ENCODE measurements at places on chromosomes 11 and 22.
A peak's percentile ranks its signal among the peaks of the same experiment; 100 is the strongest.

DNA sequence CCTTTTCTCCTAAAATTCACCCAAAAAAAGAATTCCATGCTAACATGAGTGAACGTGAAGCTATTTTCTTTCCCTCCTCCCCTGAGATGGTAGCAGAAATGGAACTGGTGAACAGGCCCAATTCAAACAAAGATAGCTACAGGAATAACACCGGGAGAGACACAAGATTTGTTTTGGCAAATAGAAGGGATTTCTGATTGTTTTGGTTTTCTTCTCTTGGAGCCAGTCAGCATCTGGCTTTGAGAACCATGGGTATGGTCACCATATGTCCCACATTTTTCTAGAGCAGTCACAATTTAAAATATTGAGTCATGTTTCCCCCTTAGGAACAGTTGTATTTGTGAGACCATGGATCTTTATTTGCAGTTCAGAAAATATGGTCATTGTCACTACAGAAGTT, 214.1 kb downstream of the FAM76B start:
- no peaks in the 10 kb centered on the region for H3K4me1 ChIP-seq
- H3K27me3 ChIP-seq: peaks cover 2% of the 10 kb centered on the region
- no peak overlapping the region for H3K27ac ChIP-seq
- H3K4me3 ChIP-seq: no peak overlapping the region
- no peak for DNase-seq

DNA sequence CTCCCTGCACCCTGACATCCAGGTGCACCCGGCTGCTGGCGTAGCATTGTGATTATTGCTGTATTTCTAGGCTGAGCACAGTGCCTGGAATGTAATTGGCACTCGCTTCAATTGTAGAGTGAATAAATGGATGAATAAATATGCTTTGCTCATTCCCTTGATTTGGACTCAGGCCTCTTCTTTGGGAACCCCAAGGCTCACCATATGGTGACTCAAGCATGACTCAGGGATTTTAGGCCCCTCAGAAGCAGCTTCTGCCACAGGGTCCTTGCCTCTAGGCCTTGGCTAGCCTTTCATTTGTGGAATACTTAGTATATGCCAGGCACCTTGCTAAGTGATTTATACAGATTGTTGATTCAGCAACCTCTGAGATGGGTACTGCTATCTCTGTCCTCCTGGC, 78.9 kb downstream of the GRIK4 start:
- no peak for DNase-seq
- no peaks in the 10 kb centered on the region for H3K4me1 ChIP-seq
- H3K27me3 ChIP-seq: peaks cover 9% of the 10 kb centered on the region

DNA sequence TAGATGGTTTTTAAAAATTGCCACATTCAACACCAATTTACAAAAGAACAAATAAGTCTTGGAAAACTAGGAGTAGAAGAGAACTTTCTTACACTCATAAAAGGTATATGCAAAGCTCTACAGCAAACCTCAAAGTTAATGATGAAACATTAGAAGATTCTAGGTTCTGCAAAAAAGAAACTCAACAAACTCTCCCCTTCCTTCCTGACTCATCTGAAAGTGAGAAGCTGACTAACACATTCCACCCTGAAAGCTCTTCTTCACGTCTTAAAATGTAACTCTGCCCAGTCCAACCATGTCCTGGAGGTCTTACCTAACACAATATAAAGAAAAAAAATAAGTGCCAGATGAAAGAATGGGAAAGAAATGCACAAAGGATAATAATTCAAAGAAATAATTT, 218.9 kb upstream of the ISX start:
- DNase-seq: no peak
- no peaks in the 10 kb centered on the region for H3K36me3 ChIP-seq
- H3K4me3 ChIP-seq: no peak overlapping the region
- peaks cover 2% of the 10 kb centered on the region for H3K4me1 ChIP-seq

GRCh38 chr11:78417888-78418583, 416 bp upstream of the GAB2 start:
- no peaks in the 10 kb centered on the region for H3K36me3 ChIP-seq
- peak overlapping the region; percentile 78 for H3K4me3 ChIP-seq
- H3K27ac ChIP-seq: peak overlapping the region; percentile 31

- H3K4me1 ChIP-seq: no peaks in the 10 kb centered on the region
- no peak overlapping the region for H3K27ac ChIP-seq
- DNase-seq: no peak
- H3K36me3 ChIP-seq: no peaks in the 10 kb centered on the region
Measured at GRCh38 chr11:129425214-129425613, 49.6 kb downstream of the BARX2 start.

DNA sequence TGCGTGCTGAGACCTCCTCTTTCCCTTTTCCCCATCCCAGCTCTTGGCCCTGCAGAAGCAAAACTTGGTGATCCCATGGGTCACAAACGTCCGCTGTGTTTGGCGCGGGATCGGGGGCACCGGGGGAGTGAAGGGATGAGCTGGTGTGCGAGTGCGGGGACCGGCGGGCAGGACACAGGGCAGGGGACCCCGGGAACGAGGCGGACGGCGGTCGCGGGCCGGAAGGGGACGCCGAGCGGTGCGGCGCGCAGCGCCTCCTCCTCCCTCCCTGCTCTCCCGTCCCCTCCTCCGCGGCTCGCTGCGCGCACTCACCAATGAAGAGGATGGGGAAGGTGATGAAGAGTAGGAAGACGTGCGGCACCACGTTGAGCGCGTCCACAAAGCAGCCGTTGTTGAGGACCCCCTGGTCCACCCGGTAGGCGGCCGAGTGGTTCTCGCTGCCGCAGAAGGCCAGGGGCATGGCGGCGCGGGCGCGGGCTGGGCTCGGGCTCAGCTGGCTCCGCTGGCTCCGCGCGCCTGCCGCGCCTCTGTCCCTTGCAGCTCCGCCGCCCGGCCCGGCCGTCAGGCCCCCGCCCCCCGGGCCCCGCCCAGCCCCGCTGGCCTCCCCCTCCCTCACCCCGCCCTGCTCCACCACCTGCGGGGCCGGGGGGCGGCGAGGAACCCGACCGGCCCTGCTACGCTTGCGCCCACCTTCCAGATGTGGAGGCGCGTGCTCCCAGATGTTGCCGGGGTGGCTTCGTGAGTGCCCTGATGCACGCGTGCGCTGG, at the start of gene ABCC8:
Gene ABCC8, minus strand, starts transcription at position 529 of the 767 bp plus-strand sequence. Its CDS starts 69 bp downstream, at position 460.
- peak within 1 kb of the TSS; percentile 65 for H3K4me3 ChIP-seq
- H3K36me3 ChIP-seq: no peaks in the 10 kb centered on the region
- peaks cover 7% of the 10 kb centered on the region for H3K4me1 ChIP-seq
- DNase-seq: no peak

GRCh38 chr11:70844387-70844786, 408.0 kb downstream of the SHANK2 start:
- no peak overlapping the region for H3K27ac ChIP-seq
- H3K4me3 ChIP-seq: no peak overlapping the region
- DNase-seq: no peak

DNA sequence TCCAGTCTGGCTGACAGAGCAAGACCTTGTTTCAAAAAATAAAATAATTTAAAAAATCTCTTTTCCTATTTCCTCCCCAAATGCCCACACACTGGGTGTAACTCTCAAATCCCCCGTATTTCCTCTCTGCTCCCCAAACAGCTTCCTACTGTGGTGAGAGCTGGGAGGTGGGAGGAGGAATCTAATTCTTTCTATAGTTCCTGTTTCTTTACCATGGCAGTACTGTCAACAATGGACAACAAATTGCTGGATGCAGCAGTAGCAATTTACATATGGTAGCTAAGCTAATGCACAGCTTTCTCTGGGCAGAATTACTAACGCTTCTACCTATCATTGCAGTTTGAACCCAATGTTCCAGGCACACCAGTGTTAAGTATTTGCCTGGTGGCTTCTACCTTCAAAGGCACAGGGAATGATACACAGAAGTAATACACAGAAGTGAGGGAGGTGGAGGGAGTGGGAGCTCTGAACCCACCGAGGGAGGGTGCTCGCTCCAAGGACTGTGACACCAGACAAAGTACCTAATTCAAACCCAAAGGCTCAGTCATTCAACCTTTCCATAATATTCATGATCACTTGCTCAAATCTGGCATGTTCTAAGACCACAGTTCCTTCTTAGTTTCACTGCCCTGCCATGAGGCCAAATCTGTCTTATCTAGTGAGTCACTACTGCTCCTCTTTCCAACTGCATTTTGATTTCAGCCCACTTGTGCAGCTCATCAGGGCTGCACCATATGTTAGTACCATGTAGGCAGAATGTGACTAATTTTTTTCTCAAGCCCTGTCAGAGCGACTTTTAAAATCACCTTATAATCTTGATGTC, 37.9 kb downstream of the CELF1 start:
- H3K4me1 ChIP-seq: peaks cover 29% of the 10 kb centered on the region
- no peak overlapping the region for H3K27ac ChIP-seq
- H3K4me3 ChIP-seq: no peak overlapping the region
- no peak for DNase-seq
- H3K27me3 ChIP-seq: no peaks in the 10 kb centered on the region

DNA sequence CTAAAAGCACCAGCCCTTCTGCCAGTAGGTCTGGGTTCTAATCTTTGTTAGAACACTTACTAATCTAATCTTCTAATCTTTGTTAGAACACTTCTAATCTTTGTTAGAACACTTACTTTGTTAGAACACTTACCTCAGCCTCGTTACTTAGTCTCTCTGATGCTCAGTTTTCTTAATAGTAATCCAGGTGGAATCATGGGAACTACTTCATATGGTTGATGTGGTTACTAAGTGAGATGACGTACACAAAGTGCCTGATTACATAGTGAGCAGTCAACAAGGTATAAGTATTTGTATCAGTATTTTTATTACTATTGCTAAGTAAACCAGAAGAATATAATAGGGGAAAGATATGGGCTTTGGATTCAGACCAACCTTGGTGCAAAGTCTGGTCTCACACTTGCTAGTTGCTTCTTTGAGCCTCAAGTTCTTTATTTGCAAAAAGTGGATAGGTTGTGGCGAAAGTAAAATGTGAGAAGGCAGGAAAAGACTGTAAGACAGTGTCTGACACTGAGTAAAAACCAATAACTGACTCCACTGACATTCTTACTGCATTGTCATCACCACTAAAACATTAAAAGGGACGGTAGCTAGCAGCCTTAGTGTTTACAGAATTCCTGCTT, 83.7 kb downstream of the TRAF6 start:
- H3K27ac ChIP-seq: no peak overlapping the region
- no peaks in the 10 kb centered on the region for H3K36me3 ChIP-seq
- peaks cover 23% of the 10 kb centered on the region for H3K27me3 ChIP-seq
- no peak for DNase-seq

- peak within 1 kb of the TSS; percentile 38 for H3K27ac ChIP-seq
- peaks cover 2% of the 10 kb centered on the region for H3K36me3 ChIP-seq
- peaks cover 16% of the 10 kb centered on the region for H3K27me3 ChIP-seq
- H3K4me1 ChIP-seq: peaks cover 3% of the 10 kb centered on the region
- H3K4me3 ChIP-seq: peak within 1 kb of the TSS; percentile 74
Measured at GRCh38 chr11:6655790-6656583, at the start of gene DCHS1. DCHS1 (minus strand) TSS chr11:6655809; CDS start chr11:6641613, 14,196 bp downstream.

DNA sequence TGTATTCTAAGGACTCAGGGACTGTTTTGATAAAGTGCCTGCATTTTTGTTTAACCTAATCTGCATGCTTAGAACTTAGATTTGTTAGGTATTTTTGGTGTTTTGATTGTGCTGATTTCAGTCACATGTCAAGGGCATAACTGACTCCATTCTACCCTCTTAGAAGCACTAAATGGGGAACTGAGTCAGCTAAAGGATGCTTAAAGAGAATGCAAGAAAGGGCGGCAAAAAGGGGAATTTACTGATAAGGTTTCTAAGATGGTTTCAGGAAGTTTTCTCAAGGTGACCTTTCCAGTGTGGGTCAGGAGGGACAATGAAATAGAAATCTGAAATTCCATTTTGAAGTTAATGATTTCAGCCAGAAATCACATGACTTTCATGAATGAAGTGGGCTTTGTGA, 43.0 kb downstream of the MMP20 start:
- no peak for DNase-seq
- no peak overlapping the region for H3K4me3 ChIP-seq
- H3K36me3 ChIP-seq: peaks cover 1% of the 10 kb centered on the region
- no peaks in the 10 kb centered on the region for H3K27me3 ChIP-seq
- no peak overlapping the region for H3K27ac ChIP-seq
- peaks cover 13% of the 10 kb centered on the region for H3K4me1 ChIP-seq

DNA sequence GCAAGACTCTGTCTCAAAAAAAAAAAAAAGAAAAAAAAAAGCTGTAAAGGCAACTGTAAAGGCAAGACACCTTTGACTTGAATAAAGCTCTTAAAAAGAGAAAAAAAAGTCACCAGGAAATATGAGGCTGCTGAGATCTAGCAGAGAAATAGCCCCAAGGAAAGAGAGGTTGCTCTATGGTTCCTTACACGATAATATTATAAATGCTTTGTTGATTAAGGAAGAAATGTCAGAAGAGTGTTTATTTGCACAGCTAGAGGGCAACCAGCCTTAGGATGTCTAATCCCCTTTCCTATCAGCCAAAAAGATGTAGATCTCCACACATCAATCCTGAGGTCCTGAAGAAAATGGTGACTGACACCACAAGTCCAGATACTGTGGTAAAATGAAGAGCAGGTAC, 32.0 kb downstream of the RBFOX2 start:
- no peaks in the 10 kb centered on the region for H3K36me3 ChIP-seq
- peaks cover 13% of the 10 kb centered on the region for H3K27me3 ChIP-seq
- H3K27ac ChIP-seq: no peak overlapping the region
- H3K4me3 ChIP-seq: no peak overlapping the region
- no peak for DNase-seq
- peaks cover 2% of the 10 kb centered on the region for H3K4me1 ChIP-seq

GRCh38 chr11:106904826-106905225, 113.5 kb downstream of the GUCY1A2 start:
- H3K4me3 ChIP-seq: no peak overlapping the region
- H3K36me3 ChIP-seq: no peaks in the 10 kb centered on the region
- DNase-seq: no peak
- no peaks in the 10 kb centered on the region for H3K4me1 ChIP-seq
- no peak overlapping the region for H3K27ac ChIP-seq
